ENCODE measurements at places on chromosomes 6 and 20.

- no peak for DNase-seq
Observed at GRCh38 chr6:110366256-110366655, 8.1 kb upstream of the METTL24 start.

- DNase-seq, result no peak
Observed at GRCh38 chr6:106997392-106998158, 23.0 kb upstream of the CD24 start.

- no peak for DNase-seq
Observed at GRCh38 chr6:137193256-137194070, 20.0 kb upstream of the IL22RA2 start.

DNA sequence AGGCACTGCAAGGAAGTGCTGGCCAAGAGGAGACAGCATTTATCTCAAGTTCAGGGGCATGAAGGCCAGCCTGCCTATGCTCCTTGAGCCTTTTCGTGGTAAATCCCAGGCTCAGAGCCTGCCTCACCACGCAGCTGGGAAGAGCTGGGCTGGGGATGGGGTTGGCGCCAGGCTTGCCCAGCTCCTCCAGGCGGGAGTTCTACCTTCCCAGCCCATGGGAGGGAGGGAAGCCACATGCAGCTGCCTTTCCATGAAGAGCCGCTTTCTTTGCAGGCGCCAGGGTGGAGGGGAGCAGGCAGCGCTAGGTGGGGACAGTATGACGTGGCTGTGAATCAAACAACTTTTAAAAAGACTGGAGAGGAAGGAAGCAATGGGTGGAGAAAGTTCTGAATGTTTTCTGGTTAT lies 19.5 kb upstream of the SIRT5 start:
- DNase-seq, result no peak

- DNase-seq, result peak; percentile 84
Observed at GRCh38 chr6:16752206-16752866, 8.9 kb downstream of the ATXN1 start.

- DNase-seq, result no peak
Observed at GRCh38 chr6:125097186-125097585, 56.4 kb upstream of the TPD52L1 start.

DNA sequence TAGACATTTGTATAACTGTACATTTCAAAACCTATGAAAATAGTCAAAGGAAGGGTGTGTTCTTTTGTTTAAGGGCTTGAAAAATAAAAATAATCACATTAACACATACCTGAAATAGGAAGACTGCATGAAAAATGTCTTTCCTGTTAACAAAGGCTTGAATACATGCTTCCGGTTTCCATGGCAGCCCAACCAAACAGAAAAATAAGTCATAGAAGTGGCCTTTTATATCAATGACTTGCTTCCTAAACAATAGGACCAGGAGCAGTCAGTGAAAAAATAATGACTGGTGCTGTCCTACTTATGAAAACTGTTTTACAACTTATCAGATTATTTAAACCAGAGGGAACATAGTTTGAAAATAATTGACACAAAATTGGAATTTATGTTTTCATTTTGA lies 412.6 kb upstream of the PLCB4 start:
- DNase-seq, result no peak

- DNase-seq, result no peak
Observed at GRCh38 chr20:63672666-63673065, 14.6 kb downstream of the RTEL1 start.

Measured in amniotic stem cell (primary cell).